Stimulated activated CD4-positive, alpha-beta T cell treated with anti-CD3 and anti-CD28 coated beads, Interleukin-15, amount 100 ng/mL, for 48 hours (primary cell): ENCODE measurements at places on chromosomes 3 and 15.
A peak's percentile ranks its signal among the peaks of the same experiment; 100 is the strongest.

DNA sequence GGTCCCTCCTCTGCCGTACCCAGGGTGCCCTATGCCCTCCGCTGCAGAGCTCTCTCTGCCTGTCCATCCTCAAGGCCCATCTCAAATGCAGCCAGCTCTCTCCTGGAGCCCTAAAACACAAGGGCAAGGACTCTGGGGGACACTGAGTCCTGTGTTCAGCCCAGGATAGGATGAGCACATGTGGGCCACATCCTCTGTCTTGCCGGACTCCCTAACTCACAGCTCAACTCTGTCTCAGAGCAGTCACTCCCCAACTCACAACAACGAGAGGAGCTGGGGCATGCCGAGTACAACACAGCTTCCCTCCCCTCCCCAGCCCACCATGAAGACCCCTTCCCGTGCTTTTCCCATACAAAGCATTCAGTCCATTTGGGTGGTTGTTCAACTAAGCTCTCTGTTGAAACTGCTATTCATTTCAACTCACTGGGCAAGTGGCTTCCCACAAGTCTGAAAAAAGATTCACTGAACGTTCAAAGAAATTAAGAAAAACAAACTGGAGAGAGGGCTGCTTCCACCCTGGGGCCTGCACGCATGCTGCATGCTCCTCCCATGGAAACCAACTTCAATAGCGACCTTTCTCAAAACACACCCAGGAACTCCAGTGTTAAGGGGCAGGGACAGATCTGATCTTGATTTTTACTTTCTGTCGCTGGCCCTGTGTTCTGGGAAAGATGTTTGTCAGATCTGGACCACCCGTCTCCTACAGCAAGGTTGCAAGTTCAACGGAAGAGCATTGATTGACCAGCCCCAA is 124.3 kb upstream of the IGF1R start:
- no peak for DNase-seq

- no peak for DNase-seq
Measured at GRCh38 chr15:40438712-40439111, 2.0 kb upstream of the BAHD1 start.

- DNase-seq, result no peak
Measured at GRCh38 chr15:92677999-92678398, 22.4 kb upstream of the FAM174B start.

GRCh38 chr3:112470788-112471187 is 28.5 kb downstream of the BTLA start:
- DNase-seq, result no peak

DNA sequence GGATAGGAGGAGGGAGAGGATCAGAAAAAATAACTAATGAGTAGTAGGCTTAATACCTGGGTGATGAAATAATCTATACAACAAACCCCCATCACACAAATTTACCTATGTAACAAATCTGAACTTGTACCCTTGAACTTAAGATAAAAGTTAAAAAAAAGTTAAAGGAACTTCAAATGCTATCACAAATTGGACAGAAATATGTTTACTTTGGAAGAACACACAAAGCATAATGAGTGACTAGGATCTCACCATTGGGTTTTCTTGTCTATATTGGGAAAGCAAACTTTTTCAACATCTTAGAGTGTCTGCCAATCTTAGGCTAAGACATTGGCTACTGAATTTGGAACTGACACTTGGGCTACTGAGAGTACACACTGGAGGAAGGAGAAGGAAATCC is 140.4 kb downstream of the THRB start:
- no peak for DNase-seq

GRCh38 chr3:150255413-150255812 is 152.7 kb upstream of the TSC22D2 start:
- no peak for DNase-seq

- DNase-seq, result no peak
Measured at GRCh38 chr3:86814918-86815655, 175.9 kb downstream of the VGLL3 start.

DNA sequence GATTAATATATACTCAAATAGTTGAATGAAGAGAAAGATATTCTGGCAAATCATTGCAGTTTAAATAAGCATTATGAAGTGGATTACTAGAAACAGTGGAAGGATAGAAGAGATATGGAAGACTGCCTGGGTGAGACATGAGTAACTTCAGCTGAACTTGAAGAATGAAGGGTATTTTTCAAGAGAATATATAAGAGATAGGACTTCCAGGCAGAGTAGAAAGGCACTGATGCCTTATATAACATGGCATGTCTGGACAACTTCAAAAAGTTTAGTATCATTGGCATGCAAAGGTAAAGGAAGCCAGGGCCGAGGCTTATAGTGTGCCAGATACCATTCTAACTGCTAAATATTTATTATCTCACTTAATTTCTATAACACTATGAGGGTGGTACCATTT is 126.5 kb upstream of the SLC7A14 start:
- no peak for DNase-seq

- DNase-seq, result no peak
Measured at GRCh38 chr3:128448491-128448890, 18.2 kb downstream of the DNAJB8 start.

DNA sequence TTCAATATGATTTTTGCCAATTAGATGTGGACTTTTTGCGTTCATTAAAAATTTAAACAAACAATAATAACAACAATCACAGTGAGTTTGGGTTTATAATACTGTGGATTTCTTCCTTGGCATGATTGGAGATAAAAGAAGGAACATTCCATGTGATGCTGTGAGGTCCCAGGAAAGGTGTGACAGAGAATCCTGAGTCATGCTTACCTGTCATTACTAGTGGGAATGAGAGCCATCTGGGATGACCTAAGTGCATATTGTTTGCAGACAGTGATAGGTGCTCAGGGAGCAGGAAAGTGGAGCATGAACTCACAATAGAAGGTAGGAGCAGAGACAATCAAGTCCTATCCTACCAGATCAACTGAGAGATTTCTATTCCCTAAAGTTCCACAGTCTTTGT is 766.5 kb upstream of the CFAP20DC start:
- no peak for DNase-seq

GRCh38 chr15:60721707-60722106 is 242.8 kb upstream of the ICE2 start:
- DNase-seq, result no peak

DNA sequence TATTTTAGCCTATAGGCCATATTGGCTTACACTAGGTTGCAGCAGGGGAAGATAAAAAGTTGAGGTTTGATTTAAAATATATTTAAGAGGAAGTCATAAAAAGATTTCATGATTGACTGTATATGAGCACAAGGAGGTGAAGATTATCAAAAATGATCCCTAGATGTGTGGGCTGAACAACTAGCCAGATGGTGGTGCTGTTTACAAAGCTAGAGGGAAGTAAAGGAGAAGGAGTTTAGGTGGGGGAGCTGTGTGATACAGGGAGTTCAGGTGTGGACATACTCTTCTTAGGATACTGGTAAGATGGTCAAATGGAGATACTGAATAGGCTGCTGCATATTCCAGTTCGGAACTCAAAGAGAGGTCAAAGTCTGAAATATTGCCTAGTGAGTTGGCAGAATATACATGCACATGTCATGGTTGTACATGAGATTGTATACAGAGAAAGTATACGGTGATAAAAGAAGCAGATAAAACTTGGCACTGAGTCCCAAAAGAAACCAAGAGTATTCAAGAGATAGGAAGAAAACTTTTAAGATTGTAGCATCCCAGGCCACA is 727.8 kb downstream of the NLGN1 start:
- no peak for DNase-seq

DNA sequence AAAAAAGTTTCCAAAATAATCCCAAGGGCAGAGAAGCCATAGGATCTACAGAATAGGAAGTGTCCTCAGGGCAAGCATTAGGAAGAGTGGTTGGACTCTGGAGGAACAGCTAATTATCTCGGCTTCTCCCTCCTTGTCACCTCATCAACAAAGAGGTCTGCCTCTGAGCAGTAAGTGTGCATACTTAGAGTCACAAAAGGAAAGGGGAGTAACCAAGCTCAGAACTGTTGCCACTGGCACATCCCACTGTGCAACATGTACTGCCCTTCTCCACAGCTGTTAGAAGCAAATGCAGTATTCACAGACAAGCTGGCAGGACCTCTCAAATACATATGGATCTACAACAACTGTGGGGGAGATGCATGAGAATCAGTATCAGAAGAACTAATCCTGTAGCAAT is 31.5 kb downstream of the NGLY1 start:
- DNase-seq, result no peak

GRCh38 chr3:161215185-161215584 is 5.9 kb upstream of the NMD3 start:
- no peak for DNase-seq

GRCh38 chr3:113105093-113105449 is 106.3 kb upstream of the BOC start:
- DNase-seq, result no peak

DNA sequence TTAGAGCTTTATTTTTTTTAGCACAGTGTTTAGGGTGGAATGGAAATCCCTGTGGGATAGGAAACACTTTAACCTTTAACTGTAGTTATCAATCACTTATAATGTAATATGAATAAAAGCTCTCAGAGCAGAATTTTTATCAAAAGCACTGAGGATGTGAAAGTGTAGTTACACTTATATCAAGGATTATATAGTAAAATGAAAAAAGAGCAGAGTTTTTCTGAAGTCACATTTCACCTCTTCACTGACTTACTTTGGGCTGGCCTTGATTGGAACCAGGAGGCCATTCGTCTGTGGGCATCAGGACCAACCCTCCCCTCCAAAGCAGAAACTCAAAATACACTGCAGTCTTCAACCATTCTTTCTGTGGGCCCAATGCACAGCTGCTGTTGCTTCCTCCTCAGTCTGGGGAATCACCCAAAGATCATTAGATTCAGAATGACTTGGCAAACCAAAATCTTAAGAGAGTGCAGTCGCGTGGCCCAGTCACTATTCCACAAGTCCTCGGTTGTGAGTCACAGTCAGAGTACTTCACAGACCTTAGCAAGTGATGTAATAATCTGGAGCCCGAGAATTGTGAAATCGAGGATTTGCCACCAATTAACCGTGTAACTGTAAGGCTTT is 132.6 kb upstream of the COL8A1 start:
- peak; percentile 2 for DNase-seq

GRCh38 chr3:68239542-68239941 is 585.1 kb upstream of the SUCLG2 start:
- DNase-seq, result no peak

DNA sequence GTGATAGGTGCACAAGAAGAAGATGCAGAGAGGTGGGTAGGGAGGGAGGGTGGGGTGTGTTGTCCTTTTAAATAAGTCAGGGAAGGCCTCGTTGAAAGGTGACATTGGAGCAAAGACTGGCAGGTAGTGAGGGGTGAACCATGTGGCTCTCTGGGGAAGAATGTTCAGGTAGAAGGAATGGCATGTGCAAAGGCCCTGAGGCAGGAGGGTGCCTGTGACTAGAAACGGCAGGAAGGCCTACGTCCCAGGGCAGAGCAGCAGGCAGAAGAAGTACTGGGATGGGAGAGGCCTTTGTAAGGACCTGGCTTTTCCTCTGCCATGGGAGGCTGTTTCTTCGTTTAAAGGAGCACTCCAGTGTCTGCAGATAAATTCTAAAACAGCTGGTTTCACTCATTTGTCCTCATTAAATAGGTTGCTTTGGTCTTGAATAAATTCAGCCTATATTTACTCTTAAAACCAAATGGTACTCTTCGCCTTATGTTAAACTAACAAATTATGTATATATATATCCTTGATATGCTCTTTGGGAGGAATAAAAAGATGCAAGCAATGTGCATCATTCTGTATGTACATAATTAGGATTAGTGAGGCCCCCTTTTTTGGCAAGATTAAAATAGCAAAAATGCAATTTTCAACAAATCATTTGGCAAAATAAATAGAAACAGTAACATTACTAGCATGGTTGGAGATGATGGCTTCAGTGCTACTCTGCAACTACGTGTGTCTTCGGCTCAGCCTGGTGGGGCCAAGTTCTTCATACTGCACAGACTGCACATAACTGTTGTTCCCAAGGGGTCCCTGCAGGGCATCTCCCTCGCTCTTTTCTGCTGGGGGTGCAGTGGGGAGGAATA is 151.4 kb downstream of the KLF13 start:
- no peak for DNase-seq

GRCh38 chr3:76308541-76308940 is 523.2 kb upstream of the ZNF717 start:
- no peak for DNase-seq
